ENCODE measurements at places on chromosomes 13 and 19. TPM values are rescaled to one million over a fixed set of nuclear protein-coding genes. Genes with fewer than 3 reads are reported as not detected.

- no peaks in the 10 kb centered on the region for H3K27me3 ChIP-seq
- no peak for DNase-seq
- no peak overlapping the region for H3K27ac ChIP-seq
- H3K4me3 ChIP-seq: no peak overlapping the region
- no peaks in the 10 kb centered on the region for H3K36me3 ChIP-seq
Observed at GRCh38 chr13:112366907-112367646, 9.1 kb upstream of the SPACA7 start.

DNA sequence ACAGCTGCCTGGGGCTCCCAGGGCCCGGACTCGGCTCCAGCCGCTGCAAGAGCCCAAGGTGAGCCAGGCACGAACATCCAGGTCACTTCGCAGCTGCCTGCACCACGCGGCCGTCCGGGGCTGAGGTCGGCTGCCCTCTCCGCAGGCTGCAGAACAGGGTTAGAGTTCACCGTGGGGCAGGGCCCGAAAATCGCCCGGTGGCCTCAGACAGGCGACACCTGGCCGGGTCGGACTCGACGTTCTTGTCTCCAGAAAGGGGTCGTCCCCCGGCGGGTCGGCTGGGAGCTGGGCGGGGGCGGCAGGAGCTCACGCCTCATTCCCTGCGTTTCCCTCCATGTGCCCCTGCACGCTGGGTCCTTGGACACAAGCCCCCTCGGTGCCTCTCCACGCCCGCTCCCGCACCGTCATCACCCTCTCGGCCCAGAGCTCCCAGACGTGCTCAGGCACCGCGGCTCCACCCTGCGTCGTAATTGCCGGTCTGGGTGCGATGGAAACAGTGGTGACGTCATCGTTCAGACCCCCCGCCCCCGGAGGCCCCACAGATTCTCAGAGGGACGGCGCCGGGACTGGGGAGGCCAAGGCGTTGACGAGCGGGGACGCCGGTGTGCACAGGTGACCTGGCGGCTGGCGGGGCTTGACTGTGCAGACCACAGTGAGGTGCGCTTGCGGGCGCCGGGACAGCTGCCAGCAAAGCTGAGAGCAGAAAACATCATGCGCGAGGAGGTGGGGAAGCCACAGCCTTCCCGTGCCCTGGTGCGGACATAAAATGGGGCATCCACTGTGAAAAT lies 4.0 kb upstream of the GRIN3B start:
- peaks cover 6% of the 10 kb centered on the region for H3K27me3 ChIP-seq
- peak overlapping the region; percentile 34 for H3K4me3 ChIP-seq
- no peak overlapping the region for H3K27ac ChIP-seq
- DNase-seq: no peak
- H3K36me3 ChIP-seq: no peaks in the 10 kb centered on the region
- H3K4me1 ChIP-seq: peaks cover 7% of the 10 kb centered on the region

GRCh38 chr13:48782429-48782840 lies 128.7 kb downstream of the CYSLTR2 start:
- H3K27me3 ChIP-seq: no peaks in the 10 kb centered on the region
- H3K27ac ChIP-seq: no peak overlapping the region
- DNase-seq: no peak
- H3K4me3 ChIP-seq: no peak overlapping the region

GRCh38 chr13:36718686-36719085 lies 44.9 kb downstream of the SERTM1 start:
- H3K27ac ChIP-seq: no peak overlapping the region
- H3K27me3 ChIP-seq: peaks cover 1% of the 10 kb centered on the region
- DNase-seq: no peak

DNA sequence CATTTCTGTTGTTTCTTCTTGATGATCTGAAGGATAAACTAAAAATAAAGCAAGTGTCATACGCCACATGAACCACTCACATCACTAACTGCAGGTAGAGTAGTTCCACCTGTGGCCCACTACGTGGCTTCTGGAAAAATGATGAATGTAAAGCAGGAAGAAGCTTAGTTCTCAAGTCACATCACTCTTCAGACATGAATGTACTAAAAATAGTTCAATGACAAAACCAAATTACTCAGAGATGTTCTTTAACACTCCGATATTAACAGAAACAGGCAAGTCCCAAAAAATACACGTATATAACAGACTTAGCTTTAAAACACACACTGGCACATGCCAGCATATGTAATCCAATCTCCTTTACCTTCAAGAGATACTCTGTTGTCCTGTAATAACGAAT lies 21.6 kb downstream of the RAB20 start:
- DNase-seq: no peak
- no peaks in the 10 kb centered on the region for H3K4me1 ChIP-seq
- no peak overlapping the region for H3K27ac ChIP-seq
- H3K4me3 ChIP-seq: no peak overlapping the region
- H3K36me3 ChIP-seq: no peaks in the 10 kb centered on the region
- H3K27me3 ChIP-seq: no peaks in the 10 kb centered on the region

The SSC5D gene
- total RNA-seq: 1.7 TPM

GRCh38 chr19:42156571-42156970 lies 24.3 kb upstream of the POU2F2 start:
- H3K4me1 ChIP-seq: no peaks in the 10 kb centered on the region
- no peak overlapping the region for H3K27ac ChIP-seq
- H3K4me3 ChIP-seq: no peak overlapping the region
- no peaks in the 10 kb centered on the region for H3K36me3 ChIP-seq
- peaks cover 9% of the 10 kb centered on the region for H3K27me3 ChIP-seq

DNA sequence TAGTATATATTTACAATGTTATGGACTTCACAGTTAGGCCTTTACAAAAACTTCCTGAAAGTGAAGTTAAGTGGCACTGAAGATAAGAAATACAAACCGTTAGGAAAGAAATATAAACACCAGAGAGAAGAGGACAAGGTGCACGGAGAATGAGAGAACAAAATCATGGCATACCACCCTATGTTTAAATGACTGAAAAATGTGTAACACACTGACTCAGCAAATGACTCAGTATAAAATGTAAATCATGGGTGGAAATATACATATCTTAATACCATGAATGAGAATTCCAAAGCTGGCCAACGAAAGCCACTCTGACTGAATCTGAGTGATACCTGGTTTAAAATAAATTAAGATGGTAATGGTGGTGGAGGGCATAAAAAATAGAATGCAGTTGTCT lies 260.8 kb downstream of the DNAJC15 start:
- H3K27ac ChIP-seq: no peak overlapping the region
- no peaks in the 10 kb centered on the region for H3K4me1 ChIP-seq
- H3K4me3 ChIP-seq: no peak overlapping the region
- no peaks in the 10 kb centered on the region for H3K36me3 ChIP-seq

The NRTN gene
- total RNA-seq: 5.3 TPM

DNA sequence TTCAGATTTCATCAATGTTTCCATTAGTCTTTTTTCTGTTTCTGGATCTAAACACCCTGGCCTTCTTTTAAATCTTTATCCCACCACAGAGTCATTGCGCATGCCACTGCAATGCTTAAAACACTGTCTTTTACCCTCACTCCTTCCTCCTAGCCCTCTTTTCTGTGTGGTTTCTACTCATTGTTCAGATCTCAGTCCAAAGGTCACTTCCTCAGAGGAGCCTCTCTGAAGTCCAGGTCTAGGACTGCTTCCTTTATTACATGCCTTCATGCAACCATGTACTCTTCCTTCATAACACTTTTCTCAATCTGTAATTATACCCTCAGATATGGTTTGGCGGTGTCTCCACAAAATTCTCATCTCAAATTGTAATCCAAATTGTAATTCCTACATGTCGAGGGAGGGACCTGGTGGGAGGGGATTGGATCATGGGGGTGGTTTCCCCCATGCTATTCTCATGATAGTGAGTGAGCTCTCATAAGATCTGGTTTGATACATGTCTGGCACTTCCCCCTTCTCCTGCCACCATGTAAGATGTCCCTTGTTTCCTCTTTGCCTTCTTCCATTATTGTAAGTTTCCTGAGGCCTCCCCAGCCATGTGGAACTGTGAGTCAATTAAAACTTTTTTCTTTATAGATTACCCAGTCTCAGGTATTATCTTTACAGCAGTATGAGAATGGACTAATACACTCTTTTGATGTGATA lies 808.9 kb downstream of the DIAPH3 start:
- no peaks in the 10 kb centered on the region for H3K4me1 ChIP-seq
- DNase-seq: no peak
- no peaks in the 10 kb centered on the region for H3K36me3 ChIP-seq
- H3K27ac ChIP-seq: no peak overlapping the region

DNA sequence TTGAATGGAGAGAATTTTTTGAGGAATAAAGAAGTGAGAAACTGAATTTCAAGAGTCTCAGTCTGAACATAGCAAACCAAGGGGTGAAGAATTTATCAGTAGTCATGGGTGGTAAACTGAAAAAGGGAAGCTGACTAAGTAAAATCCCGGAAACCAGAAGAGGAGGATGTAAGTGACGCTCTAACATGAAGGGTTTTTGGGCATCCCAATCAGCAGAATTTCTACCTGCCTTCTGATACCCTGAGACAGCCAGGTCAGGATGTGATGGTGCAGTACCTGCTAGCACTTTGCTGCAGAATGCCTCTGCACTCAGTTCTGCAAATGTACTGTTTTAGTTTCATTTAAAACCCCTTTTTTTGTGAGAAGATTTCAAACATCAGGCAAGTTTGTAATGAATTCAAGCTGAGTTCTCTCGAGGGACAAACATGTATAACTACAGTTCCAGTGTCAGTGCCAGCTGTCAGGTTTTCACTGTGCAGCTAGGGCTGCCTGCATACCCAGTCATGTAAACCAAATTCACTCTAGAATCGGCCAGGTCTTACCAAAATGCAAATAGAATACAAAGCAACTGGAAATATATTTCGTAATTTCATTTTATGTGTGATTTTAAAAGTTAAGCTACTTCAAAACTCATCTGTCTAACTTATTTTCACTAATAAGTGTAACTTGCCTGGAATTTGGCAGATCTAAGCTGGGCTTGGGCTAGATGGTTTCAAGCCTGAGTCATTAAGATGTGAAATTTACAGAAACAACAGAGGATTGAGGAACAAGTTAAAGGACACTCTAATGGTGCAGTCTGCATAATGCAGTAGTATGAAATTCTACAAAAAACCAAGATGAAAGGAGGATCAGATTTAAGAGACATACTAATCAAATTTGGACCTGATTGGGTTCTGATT lies 13.8 kb downstream of the METTL21C start:
- H3K4me1 ChIP-seq: no peaks in the 10 kb centered on the region
- no peak for DNase-seq
- no peaks in the 10 kb centered on the region for H3K27me3 ChIP-seq
- no peak overlapping the region for H3K27ac ChIP-seq
- no peak overlapping the region for H3K4me3 ChIP-seq
- H3K36me3 ChIP-seq: peaks cover 24% of the 10 kb centered on the region

DNA sequence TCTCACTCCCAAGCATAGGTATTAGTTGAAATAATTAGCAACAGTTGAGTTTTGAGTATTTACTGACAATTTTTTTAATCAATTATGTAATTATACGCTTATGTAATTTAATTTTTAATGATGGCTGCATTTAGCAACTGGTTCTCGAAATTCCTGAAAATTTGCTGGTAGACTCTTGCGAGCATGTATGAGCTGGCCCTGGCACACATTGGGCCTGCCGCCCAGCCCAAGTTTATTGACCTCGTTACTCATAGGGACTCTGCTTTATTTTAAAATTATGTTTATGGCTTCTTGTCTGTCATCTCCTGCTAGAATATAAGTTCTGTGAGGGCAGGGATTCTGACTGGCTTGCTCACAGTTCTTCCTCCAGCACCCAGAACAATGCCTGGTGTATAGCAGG lies 6.7 kb downstream of the KLK14 start:
- peaks cover 3% of the 10 kb centered on the region for H3K4me1 ChIP-seq
- no peaks in the 10 kb centered on the region for H3K27me3 ChIP-seq
- no peak overlapping the region for H3K4me3 ChIP-seq
- DNase-seq: no peak
- no peaks in the 10 kb centered on the region for H3K36me3 ChIP-seq
- H3K27ac ChIP-seq: no peak overlapping the region

DNA sequence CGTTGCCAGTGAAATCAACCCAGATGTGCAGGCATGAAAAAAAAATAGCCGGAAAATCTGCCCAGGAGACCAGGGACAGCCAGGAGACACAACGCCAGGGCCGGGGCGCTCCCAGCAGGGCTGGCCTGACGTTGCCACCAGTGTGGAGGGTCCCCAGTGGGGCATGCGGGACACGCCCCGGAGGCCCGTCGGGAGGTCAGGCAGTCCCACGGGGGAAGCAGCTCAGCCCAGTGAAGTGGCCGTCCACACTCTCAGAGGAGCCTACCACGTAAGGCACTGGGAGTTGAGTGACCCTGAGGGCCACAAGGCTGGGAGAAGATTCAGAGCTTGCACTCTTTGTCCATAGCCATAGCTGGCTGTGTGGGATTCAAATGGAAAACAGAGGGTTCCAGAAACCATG lies 53.2 kb upstream of the GAS6 start:
- H3K27me3 ChIP-seq: no peaks in the 10 kb centered on the region
- no peaks in the 10 kb centered on the region for H3K36me3 ChIP-seq
- no peaks in the 10 kb centered on the region for H3K4me1 ChIP-seq
- DNase-seq: no peak

The PROZ gene
- total RNA-seq: not detected

DNA sequence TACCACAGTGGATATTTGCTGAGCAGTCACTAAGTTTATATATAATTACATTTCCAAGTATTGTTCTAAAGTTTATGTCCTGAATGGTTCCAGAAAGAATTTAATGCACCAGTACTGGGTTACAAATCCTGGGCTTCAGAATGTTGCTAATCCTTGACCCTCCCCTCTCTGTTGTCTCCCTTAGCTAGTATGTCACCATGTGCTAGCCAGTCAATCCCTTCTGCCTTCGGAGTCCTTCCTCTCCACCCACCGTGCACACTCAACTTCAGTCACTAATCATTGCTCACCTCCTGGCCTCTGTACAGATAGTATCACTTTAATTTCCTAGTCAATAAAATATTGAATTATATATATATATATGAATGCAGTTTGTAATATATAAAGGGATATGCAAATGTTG lies 7.5 kb downstream of the FAM124A start:
- peaks cover 34% of the 10 kb centered on the region for H3K4me1 ChIP-seq
- H3K4me3 ChIP-seq: no peak overlapping the region
- no peak for DNase-seq

The RINL gene
- 11.9 TPM for total RNA-seq

The ZNF121 gene
- total RNA-seq: 220 TPM

DNA sequence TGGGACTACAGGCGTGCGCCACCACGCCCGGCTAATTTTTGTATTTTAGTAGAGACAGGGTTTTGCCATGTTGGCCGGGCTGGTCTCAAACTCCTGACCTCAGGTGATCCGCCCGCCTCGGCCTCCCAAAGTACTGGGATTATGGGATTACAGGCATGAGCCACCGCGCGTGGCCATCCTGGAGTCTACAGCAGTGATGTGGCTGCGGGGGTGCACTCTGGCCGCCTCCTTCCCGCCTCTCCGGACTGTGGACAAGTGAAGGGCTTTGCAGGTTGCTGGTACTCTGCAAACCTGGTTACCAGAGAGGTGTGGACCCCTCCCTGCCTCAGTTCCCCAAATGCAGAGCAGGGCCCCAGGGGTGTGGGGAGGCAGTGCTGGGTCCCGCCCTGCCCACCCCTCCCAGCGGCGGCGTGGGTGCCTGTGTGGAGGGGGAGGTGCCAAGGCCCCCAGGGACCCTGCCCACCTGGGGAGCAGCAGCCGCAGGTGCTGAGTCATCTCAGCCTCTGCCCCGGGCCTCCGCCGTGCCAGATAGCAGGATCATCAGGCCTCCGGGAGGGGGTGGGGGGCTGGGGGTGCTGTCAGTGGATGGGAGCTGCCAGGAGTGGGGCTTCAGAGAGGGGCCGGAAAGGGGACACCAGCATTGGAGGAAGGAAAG lies 23.1 kb downstream of the ARID3A start:
- peaks cover 3% of the 10 kb centered on the region for H3K36me3 ChIP-seq
- DNase-seq: no peak
- H3K4me3 ChIP-seq: no peak overlapping the region
- H3K27me3 ChIP-seq: no peaks in the 10 kb centered on the region
- peaks cover 5% of the 10 kb centered on the region for H3K4me1 ChIP-seq
